ENCODE measurements at places on chromosomes 11 and 22. TPM values are rescaled to one million over a fixed set of nuclear protein-coding genes. Genes with fewer than 3 reads are reported as not detected.

GRCh38 chr22:29209624-29209929 lies 3.9 kb downstream of the EMID1 start:
- no peak for DNase-seq

DNA sequence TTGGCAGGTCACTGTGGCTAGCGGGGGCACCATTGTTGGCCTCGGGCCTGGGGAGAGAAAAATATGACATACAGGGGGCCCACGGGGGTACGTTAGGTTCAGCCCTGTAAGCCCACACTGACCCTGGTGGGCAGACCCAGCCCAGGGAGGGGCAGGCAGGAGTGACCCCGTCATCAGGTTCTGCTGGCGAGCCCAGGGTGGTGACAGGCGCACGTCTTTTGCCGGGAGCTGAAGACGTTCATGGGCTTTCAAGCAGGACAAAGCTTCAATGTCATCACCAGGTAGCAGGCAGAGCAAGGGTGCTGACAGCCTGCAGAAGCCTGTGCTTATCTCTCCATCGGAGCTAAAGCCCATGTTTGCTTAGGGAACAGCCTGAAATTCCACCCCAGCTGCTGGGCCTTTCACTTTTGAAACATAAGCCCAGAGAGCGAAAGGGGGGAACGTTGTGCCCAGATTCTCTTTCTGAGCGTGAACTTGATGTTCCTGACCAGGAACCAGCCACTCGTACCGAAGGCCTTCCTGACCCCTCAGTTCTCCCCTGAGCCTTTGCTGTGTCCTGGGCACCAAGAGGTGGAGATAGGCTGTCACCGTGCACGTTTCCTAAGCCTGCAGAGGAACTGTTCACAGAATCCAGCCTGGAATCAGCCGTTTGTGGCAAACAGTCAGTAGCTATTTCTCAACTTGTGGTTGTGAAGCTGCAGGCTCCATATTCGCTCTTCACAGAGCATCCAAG lies 74.0 kb upstream of the ATXN10 start:
- DNase-seq: no peak

DNA sequence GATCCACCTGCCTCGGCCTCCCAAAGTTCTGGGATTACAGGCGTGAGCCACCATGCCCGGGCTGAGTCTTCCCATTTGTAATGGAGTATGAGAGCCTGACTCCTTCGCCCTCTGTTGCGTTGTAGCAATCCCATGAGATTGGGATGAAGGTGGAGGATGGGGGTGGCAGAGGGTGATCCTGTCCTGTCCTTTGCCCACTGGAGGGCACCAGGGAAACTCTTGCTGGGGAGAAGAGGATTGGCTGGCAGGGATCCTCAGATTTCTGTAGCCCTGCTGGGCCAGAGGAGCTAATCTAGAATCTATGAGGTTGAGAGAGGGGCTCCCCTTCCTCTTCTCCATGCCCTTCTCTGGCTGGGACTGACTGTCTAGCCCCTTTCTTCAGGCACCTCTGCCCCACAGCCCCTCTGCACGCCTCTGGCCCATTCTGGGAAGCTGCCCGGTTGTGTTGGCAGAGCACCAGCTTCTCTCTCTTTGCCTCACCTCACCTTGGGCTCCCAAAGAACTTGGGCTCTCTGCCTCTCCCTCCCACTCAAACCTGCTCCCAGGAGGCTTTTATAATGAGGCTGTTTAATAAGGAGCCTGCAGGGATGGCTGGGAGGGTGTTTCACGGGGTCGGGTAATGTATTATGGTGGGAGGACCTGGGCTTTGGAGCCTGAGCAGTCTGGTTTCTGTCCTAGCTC lies 9.5 kb upstream of the CATSPER1 start:
- DNase-seq: no peak

- no peak for DNase-seq
Observed at GRCh38 chr11:71491940-71492339, 35.1 kb upstream of the KRTAP5-7 start.

GRCh38 chr11:116328391-116328790 lies 444.4 kb downstream of the BUD13 start:
- DNase-seq: no peak

DNA sequence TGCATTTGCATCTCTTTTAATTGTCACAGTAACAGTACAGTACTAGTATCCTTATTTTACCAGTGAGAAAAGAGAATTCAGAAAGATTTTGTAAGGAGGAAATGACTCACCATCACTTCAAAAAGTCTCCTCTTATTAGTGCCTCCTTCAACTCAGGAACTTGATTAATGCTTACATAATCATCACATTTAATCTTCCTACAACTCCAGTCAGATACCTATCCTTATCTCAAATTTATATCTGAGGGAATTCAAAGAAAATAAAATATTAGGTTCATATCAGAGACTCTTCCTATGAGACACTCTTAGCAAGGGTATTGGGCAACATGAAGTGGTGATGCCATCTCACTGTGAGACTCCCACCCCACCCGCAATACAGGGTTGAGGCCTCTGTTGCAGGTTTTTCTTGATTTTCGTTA lies 26.1 kb upstream of the CTSC start:
- DNase-seq: no peak

DNA sequence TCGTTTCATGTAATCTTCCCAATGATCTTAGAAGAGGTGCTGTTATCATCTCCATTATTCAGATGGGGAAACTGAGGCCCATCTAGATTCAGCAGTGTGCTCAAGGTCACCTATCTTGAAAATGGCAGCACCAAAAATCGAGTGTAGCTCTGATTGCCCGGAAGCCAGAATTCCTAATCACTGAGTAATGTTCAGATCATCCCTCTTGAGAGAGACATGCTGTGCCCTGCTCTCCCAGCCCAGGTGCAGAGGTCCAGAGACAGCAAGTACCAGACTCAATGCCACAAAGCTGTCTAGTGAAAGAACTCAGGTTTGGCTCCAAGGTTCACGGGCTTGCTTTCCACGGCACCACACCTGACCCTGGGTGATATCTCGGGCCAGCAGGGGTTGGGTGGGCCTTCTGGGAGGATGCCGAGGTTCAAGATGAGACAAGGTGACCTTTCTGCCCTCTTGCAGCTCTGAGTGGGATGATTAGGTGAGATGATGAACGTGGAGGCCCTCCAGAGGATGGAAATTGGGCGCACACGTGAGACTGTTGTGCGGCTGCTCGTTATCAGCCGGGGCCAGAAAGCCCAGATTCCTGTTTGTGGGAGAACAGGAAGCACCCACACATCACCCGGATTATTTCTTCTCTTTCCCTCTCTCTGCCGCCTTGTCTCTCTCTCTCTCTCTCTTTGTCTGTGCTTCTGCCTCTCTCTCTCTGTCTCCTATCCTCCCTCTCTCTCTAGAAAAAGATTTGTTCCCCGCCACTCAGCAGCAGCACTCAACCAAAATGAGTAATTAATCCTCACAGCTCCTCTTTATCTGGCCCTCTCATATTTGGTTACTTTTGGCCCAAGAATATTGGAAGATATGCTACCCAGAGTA lies 19.0 kb upstream of the RASD2 start:
- DNase-seq: no peak

- no peak for DNase-seq
Observed at GRCh38 chr11:59184691-59185339, 12.9 kb downstream of the DTX4 start.

DNA sequence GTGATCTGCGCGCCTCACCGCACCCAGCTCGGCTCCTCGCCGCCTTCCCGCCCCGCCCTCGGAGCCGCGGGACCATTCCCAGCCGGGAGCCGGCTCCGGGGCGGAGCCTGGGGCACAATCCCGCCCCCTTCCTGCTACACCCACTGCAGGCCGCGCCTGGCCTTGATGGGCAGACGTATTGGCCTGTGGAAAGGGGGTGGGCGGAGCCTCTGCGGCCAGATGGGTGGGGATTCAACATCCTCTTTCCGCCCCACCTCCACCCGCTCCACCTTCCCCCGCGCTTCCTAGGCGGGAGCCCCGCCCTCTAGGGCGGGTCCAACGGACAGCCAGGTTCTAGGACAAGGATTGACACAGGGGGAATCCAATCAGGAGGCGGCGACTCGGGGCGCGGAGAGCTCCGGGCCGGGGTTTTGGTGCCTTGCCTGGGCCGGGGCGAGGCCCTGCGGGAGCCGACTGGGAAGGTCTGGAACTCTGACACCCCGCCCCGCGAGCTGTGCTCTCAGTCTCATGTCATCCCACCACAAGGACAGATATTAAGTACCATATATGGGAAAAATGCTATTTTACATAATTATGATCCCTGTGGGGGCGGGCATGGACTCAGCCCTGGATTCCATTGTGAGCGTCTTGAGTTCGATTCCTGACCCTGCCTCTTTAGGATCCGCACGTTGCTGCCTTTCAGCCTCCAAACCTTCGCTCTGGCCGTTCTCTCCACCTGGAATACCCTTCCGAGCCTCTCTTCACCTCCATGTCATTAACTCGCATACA lies at the start of gene MYH9:
MYH9 (minus strand) TSS at position 9 of the 768 bp plus-strand sequence. CDS start 38,731 bp downstream, outside the sequence.
- peak; percentile 100 for DNase-seq

DNA sequence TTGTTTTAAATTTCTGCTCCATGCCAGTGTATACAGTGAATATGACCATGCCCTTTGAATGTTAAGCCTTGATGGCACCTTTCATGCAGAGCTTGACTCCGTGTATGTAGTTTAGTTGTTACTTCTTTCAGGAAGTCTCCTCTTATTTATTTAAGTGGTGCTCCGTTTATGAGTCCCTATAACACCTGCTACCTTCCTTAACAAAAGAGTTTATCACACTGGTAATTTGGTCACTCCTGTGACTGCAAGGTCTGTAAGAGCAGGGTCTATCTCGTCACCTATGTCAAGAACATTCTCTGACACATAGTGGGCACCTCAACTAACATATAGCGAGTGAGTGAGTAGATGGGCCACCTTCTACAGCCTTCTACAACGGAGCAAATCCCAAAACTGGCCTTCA lies 152.5 kb downstream of the CCDC34 start:
- no peak for DNase-seq

The TYMP gene
- total RNA-seq: 11.5 TPM

The SLC17A6 gene
- not detected for total RNA-seq

The GRIA4 gene
- not detected for total RNA-seq

The LRRN4CL gene
- 2.0 TPM for total RNA-seq

The NOX4 gene
- 1.8 TPM for total RNA-seq

The MIEF1 gene
- total RNA-seq: 16.5 TPM

The CLP1 gene
- total RNA-seq: 7.6 TPM
